NCI-H524 (cell line): ENCODE measurements at places on chromosomes 1 and 21.
A peak's percentile ranks its signal among the peaks of the same experiment; 100 is the strongest.

GRCh38 chr1:46535063-46535462, 16.4 kb downstream of the KNCN start:
- DNase-seq = no peak

GRCh38 chr1:77134359-77134758, 84.9 kb downstream of the PIGK start:
- DNase-seq = no peak

DNA sequence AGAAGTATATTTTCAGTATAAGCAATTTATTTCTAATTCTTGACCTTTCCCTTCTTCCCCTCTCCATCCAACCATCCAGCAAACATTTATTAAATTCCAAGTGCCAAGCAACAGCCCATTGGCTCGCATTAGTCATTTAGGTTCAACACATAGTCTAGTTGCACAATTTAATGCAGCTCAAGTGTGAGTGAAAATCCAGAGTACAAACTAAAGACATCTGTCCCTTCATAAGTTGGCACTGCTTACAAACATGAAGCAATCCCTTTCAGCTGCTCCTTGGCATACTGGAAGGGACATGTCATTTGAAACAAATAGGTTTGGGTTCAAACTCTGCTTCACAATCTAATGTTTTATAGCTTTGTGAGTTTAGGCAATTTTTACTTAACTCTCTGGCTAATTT, 10.7 kb downstream of the CASQ2 start:
- no peak for DNase-seq

DNA sequence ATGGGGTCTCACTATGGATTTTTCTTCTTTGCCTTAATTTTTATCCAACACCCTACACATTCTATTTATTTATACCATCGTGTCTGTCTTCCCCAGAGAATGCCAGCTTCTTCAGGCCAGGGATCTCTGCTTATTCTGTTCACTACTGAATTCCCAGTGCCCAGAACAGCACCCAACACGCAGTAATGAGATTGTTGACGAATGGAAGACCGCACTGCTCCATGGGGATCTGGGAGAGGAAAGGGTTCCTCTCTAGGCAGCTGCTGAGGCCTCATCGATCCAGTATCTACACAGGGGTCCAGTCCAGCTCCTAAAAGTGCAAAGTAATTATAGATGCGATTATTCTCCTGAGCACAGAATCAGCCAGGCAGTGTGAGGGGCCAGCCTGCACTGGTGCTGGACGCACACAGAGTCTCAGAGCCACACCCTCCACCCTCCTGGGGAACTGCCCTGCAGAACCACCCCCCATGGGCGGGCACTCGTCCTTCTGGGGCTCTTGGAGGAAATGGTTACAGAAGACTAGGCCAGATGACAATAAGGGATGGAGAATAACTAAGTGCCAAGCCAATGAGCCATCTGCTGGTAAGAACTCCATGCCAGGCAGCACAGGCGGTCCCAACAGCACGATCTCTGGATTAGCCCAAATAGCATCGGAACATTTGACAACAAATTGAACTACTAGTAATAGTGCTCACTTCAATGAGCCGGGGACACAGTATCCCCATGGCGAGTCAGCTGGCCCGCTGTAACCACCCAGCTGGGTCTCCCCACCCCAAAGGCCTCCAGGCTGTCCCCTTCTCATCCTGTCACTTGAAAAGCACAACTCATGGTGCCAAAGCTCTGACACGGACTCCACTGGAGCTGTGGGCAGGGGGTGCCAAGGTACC, 1.7 kb upstream of the PDE9A start:
- peak; percentile 87 for DNase-seq

GRCh38 chr1:20964540-20965484, 177.7 kb upstream of the HP1BP3 start:
- no peak for DNase-seq

DNA sequence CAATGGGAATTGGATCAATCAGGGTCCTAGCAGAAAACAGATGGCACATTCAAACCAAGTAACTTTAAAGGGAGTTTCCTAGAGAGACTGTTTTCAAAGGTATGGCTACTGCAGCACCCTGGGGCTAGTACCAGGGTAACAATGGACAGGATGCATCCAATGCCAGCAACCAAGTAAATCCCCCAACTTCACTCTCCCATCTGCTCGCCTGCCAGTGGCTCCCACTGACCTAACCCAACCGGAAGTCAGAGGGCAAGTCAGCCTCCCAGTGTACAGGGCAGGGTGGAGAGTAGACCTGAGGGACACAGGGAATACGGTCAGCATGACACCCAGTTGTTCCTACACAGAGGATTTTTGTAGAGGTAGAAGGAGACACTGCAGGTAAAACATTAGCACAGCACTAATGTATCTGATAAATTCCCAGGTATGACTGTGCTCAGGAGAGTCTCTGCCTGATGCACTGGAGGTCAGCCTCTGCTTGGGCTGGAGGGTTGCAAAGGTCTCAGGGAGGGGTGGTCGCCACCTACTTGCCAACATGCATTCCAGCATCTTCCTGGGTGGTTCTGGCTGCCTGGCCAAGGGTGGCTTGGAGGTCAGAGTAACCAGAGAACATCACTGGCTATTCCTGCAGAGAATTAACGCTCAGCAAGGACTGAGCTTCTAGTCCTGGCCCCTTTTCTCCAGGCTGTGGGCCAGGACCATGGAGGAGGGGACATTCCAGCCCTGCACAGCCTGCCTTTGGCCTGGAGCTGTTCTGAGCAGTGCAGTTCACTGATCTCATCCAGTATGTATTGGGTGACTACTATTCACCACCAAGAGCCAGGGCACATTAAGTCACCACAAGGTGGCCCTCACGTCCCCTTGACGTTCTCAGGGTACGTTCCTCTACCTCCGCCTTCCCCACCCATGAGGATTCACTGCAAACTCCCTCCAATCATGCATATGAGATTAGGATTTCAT, 5.1 kb upstream of the GJA4 start:
- peak; percentile 17 for DNase-seq

DNA sequence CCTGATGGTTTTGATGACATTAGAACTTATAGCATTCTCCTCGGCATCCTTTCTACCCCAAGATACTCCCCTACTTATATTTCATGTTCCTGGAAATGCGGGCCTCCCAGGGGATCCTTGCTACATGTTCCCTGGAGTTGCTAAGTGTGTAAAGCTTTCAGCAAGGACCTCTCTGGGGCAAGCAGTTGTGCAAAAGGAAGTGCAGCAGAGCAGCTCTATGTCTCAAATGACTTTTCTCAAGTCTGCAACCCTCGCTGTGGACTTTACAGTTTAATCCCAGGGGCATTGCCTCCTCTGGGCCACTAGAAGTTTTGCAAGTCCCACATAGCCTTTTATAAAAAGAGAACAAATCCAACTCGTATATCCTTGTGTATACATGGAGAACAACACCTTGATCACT, 20.8 kb upstream of the MNDA start:
- DNase-seq = no peak

DNA sequence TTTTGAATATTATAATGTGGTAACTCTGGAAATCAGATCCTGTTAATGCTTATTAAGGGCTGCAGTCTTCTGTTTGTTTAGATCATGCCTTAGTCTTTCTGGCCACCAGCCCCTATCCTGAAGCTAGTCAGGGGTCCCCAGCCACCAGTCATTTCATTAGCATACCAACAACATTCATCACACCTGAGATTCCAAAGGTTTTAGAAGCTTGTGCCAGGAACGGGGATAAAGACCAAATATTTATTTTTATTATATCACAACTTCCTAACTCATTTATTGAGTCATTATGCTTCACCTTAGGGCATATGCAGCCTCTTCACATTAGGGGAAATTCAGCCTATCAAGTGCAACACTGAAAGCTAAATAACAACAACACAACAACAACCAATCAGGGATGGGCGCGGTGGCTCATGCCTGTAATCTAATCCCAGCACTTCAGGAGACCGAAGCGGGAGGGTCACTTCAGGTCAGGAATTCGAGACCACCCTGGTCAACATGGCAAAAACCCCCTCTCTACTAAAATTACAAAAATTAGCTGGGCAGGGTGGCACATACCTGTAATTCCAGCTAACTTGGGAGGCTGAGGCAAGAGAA, 2.9 kb upstream of the PSEN2 start:
- no peak for DNase-seq

- DNase-seq = no peak
Measured at GRCh38 chr1:85202864-85203255, 2.0 kb upstream of the SYDE2 start.

GRCh38 chr1:171429137-171429536, 56.2 kb upstream of the PRRC2C start:
- no peak for DNase-seq

GRCh38 chr1:162421258-162422164, 9.6 kb upstream of the SH2D1B start:
- no peak for DNase-seq

DNA sequence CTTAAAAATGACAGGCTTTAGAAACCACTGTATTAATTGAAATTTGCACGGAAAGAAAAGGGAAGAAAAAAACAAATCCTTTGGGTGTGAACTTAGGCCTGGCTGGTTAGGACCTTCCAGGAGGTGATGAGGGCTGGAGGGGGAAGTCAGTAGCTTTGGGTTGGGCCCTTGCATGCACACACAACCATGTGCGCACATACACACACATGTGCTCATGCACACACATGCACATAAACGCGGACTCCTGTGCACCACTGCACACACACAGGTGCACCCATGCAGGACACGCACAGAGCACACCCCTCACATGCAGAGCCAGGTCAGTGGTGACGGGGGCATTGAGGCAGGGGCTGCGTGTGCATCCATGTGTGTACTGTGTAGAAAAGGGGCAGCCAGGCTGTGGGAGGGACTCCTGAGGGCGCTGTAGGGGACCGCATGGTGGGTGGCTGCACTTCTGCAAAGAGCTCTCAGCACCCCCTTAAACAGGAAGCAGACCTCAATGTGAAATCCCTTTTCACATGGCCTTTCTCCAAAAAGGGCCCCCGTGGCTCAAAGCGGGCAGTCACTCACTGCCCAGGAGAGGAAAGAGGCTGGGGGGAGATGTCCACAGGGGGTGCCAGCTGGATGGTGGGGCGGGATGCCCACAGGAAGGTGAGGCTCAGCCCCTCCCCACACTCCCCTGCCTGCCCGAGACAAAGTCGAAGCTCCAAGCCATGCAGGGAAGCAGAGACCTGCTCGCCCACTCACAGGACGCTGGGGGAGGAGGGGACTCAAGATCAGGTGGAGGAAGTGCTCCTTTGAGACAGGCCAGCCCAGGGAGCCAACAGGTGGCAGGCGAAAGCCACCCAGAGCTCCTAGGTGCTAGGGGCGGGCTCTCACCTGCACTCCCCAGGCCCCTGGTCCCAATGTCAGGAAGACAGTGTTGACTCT, 95.2 kb downstream of the ITPKB start:
- no peak for DNase-seq
